Adrenal gland (tissue), 19 donors: ENCODE measurements at places on chromosomes 1 and 21. TPM values are rescaled to one million over a fixed set of nuclear protein-coding genes. Genes with fewer than 3 reads are reported as not detected.

DNA sequence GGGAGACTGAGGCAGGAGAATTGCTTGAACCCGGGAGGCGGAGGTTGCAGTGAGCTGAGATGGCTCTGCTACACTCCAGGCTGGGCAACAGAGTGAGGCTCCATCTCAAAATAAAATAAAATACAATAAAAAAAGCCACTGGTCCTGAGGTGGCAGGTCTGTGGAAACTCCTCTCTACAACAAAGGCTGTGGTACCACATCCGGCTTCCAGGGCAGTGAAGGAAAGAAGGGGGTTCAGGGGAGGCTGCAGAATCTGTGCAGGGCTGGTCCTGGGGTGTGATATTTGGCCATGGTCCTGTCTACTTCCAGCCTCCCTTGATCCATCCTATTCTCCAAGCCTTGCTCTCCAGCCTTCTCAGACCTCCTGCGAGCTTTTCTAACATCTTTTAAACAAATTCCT is 731 bp upstream of the ZNF683 start:
- DNase-seq, result no peak

DNA sequence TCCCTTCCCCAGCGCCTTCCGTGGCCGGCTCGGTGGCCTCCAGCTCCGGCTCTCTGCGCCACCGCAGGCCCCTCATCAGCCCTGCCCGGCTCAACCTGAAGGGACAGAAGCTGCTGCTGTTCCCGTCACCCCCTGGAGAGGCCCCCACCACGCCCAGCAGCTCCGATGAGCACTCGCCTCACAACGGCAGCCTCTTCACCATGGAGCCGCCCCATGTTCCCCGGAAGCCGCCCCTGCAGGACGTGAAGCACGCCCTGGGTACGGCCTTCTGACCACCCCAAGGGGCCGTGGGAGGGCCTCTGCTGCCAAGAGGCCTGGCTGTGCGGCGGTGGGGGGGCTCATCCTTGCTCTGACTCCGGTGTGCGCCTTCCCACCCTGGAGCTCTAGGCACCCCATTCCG is 21.8 kb downstream of the TMEM201 start:
- no peak for DNase-seq

- no peak for DNase-seq
These were observed 35.4 kb downstream of the AK2 start for GRCh38 chr1:33001282-33001681.

DNA sequence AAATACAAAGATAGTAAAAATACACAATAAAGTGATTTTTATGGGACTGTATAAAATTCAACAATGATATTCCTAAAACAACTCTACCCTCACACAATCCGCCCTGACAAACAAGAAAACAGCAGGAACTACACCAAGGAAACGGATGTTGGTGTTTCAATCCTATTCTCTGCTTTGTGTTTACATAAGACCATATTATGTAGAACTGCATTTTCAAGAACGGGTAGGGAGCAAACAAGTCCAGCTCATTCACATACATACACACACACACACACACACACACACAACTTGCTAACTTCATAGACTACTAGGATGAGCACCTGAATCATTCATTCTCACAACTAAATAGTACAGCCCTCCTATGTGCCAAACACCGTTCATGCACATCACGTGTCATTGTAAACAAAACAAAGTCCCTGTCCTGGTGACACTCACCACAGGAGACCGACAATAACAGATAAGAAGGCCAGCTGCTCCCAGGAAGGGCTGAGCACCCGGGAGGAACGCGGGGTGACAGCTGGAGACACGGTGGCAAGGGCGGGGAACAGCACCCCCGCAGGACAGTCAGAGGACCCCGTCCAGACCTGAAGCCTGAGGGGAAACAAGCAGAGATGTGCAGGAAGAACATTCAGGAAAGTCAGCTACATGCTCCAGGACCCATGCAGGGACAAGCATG is 43.0 kb downstream of the NPHP4 start:
- DNase-seq, result no peak

DNA sequence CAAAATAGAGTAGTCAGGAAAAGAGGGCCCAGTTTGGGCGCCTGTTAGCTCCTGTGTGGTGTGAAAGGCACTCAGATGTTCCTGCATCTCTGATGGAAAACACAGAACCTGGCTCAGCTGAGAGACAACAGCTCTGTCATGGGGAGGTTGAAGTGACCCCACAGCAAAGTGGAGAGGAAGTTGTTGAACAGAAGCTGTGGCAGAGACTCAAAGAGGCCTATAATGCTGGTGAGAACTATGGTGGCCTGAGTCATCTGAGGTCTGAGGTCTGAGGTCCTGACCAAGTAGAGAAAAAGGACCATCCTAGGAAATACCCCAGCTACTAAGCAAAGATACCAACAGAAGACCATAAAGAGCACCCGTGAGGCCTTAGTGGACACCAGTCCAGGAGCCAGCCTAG is 45.6 kb upstream of the JAK1 start:
- no peak for DNase-seq

DNA sequence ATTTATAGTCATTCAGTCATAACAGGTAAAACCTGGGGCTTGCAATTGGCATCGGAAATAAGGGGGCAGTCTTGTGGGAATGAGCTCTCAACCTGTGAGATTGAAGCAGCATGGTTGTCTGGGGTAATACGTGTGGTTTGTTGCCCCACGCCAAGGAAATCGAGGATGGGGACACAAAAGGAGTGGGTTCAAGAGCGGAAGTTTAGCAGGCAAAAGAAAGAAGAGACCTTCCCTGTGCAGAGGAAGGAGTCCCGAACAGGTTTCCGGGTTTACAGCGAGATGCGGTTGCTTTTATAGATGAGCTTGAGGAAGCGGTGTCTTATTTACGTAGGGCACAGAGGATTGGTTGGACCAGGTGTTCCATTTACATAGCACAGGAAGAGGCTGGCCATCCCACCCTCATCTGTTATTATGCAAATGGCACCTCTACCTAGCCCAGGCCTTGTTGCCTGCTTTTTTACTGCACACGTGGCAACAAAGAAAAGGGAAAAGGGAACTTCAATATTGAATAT is 37.3 kb downstream of the IFNAR1 start:
- DNase-seq, result peak; percentile 67

DNA sequence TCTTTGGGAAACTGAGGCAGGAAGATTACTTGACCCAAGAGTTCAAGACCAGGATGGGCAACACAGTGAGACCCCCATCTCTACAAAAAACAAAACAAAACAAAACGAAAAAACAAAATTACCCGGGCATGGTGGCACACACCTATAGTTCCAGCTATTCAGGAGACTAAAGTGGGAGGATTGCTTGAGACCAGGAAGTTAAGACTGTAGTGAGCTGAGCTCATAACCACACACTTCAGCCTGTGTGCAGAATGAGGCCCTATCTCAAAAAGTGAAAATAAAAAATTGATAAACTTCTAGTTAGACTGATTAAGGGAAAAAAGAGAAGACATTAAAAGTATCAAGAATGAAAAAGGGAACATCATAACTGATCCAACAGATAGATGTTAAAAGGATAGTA is 154.0 kb downstream of the RHOU start:
- no peak for DNase-seq

DNA sequence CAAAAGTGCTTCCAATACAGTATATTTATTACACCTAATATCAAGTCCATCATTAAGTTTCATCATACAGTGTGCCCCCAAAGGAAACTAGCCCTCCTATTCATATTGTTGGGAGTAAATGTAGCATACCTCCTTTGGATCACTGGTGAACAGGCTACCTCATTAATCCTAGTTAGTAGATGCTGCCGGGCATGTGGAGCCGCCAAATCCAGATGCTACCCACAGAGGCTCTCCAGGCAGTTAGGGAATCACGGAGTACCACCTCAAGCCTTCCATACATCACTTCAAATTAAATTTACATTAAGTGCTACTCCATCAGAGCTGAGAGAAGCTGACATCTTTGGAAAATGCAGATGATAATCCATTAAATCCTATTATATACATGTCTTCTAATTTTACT is 121.7 kb upstream of the FOXD3 start:
- no peak for DNase-seq

- no peak for DNase-seq
These were observed 14.4 kb upstream of the PSMG1 start for GRCh38 chr21:39197448-39198233.

DNA sequence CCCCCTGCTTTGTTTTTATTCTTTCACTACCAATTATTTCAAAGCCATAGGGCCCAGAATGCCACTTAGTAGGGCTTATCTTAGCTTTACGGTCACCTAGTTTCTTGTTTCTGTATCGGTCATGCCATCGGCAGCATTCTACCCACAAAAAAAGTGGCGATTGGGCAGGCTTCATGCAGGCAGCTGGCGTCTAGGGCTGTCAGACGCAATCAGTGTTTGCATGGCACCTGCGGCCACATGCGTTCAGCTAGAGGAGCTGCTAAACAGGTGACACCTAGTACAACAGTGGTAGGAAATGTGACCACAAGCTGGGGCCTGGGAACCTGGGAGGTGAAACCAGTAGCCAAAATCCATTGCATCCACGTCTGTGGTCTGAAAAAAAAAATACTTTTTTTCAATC is 262.7 kb downstream of the PBX1 start:
- DNase-seq, result no peak

- no peak for DNase-seq
These were observed 26.7 kb downstream of the DMBX1 start for GRCh38 chr1:46516200-46516950.

- no peak for DNase-seq
These were observed 242.8 kb downstream of the DISC1 start for GRCh38 chr1:231869364-231869763.

DNA sequence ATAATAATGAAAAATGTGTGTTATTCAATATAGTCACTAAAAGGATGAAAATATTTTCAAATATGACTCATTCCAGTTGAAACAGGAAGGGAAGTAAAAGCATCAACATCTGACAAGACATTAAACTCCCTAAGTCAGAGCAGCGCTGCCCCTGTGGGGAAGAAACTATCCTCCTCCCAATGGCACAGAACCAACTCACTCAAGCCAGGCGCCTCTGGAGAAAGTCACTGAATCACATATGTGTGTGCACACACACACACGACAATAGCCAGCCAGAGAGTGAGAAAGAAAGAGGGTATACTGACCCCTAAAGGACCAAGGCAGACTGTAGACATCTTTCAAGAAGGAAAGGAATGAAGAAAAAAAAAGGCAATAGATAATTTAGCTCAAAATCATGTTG is 126.9 kb downstream of the SETD4 start:
- DNase-seq, result peak; percentile 33

DNA sequence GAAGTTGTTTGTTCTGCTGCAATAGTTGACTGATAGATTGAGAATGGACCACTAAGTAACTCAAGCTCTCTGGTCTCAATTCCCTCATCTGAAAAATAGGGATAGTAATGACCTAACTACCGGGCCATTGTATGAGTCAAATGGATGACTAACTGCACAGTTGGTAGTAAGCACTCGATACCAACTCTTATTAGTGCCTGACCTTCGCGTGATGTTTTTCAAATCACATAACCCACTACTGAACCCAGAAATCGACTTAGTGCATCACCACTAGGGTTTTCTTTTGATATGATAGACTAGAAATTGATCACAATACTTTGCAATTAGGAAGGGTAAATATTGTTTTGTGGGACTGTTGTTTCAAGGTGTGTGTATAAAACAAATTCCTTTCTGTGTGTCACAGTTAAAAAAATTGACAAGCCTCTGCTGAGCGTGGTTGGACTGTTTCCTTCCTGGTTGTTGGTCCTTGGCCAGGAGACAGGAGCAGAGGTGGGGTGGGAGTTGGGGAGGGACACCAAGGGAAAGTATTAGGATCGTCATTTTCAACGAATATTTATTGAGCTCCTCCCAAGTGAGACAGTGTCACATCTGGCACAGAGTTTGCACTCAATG is 54.0 kb upstream of the LRP8 start:
- DNase-seq, result no peak

- DNase-seq, result no peak
These were observed 184.6 kb downstream of the RHOU start for GRCh38 chr1:228919914-228920313.

DNA sequence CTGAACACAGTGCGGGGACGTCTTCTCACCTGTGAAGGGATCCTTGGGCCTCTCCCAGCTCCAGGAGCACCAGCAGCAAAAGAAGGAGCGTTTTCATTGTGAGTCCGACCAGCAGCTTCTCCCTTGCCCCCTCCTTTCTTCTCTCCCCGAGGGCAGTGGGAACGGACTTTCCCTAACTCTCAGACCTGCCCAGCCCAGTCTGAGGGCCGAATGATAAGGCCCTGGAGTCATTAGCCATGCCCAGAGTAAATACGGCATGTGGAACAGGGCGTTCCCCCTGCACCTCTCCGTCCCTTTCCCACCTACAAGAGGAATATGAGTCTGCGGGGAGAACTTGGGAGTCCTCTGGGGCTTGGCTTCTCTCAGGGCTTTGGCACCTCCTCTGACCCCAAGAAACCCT is at the start of gene CTSE:
Gene CTSE, minus strand, starts transcription at position 201 of the 400 bp plus-strand sequence. Its CDS starts 104 bp downstream, at position 97.
- no peak for DNase-seq

DNA sequence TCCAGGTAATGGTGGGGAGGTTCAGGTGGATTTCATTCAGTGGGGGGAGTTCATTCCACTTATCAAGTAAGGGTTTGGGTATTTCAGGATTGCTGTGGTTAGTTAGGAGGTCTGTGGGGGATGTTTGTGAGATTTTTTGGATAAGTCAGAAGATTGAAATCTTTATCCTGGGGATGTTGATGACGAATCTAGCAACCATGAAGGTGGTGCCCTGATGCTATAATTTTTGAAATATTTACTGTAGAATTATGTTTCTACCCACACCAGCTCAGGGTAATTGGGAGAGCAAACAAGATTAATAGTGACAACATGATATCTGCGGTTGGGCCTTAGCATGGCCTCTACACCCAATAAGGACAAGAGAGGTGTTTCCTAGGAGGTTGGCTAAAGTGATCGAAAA is 28.3 kb downstream of the SUCO start:
- DNase-seq, result no peak

GRCh38 chr1:211478376-211478775 is 13.6 kb downstream of the RD3 start:
- no peak for DNase-seq

GRCh38 chr1:200610846-200611245 is 9.7 kb downstream of the KIF14 start:
- no peak for DNase-seq

DNA sequence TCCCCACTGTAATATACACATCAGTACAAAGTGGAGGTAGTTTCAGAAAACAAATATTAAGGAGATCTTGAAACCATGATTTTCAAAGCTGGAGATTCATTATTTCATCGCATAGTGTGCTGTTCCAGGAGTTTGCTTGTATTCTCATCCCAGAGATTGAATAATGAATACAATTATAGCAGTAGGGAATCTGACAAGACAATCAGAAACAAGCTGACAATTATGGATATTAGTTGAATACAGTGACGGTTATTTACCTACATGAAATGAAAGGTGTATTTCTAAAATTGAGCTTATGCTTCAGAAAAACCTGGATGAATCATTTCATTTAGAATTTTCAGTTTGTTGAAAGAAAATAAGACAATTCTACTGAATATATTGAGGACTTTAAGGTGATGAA is 2119.0 kb downstream of the MRPL39 start:
- DNase-seq, result no peak

C1orf141 gene
- total RNA-seq, result not detected

FCGR3B gene
- 0.85 TPM for total RNA-seq

CCDC17 gene
- total RNA-seq, result not detected

RNU1-2 gene
- total RNA-seq, result 1,646 TPM

KLHDC8A gene
- total RNA-seq, result 47.2 TPM

PRR9 gene
- total RNA-seq, result not detected

UTS2 gene
- not detected for total RNA-seq

FCRL6 gene
- total RNA-seq, result 2.2 TPM
